A673 (cell line): ENCODE measurements at places on chromosomes 3 and 15.
A peak's percentile ranks its signal among the peaks of the same experiment; 100 is the strongest.

- peak; percentile 49 for DNase-seq
Observed at GRCh38 chr3:119098619-119099222, 47.2 kb upstream of the TEX55 start.

DNA sequence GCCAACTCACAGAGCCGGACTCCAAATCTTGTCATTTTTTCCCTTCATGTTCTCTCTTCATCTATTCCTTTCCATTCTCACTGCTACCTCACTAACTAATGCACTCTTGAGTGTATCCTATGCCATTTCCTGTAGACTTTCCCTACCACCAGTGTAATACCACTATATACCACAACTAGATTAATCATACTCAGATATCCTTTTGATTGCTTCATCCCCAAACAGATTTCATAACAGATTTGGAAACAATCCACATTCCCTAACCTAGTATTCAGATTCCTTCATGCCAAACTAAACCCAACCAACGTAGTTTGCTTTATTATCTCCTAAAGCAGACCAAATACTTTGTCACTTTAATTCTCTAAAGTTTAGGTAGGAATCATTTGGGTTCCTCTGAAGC is 2.6 kb upstream of the PLOD2 start:
- peak; percentile 52 for DNase-seq

DNA sequence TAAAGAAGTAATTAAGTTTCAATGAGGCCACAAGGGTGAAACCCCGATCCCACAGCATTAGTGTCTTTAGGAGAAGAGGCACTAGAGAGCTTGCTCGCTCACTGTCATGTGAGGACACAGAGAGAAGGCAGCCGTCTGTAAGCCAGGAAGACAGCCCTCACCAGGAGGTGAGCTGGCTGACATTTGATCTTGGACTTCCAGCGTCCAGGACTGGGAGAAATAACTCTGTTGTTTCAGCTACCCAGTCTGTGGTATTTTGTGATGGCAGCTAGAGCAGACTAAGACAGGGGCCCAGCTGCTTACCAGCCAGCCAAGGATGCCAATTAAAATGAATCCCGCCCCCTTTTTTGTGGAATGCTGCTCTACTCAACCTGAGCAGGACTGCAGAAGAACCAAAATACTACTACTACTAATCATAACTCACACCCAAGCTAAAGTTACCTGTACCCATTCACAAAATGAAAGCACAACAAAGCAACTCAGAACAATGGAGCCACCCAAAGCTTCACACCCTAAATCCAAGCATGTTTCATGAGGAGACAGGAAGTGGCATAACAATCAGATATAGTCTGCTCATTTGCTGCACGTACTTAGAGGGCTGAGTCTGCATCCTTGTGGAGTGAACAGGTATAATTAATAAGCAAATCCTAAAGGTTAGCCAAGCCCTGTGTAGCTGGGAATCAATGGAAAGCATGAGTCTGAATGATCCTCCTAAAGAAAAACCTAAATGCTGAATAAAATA is 35.6 kb upstream of the RHCG start:
- DNase-seq: no peak

GRCh38 chr3:153624310-153625030 is 462.4 kb downstream of the RAP2B start:
- peak; percentile 35 for DNase-seq

- no peak for DNase-seq
Observed at GRCh38 chr3:150365132-150365604, 42.9 kb upstream of the TSC22D2 start.
